ENCODE measurements at places on chromosomes 5 and 9.
A peak's percentile ranks its signal among the peaks of the same experiment; 100 is the strongest.

DNA sequence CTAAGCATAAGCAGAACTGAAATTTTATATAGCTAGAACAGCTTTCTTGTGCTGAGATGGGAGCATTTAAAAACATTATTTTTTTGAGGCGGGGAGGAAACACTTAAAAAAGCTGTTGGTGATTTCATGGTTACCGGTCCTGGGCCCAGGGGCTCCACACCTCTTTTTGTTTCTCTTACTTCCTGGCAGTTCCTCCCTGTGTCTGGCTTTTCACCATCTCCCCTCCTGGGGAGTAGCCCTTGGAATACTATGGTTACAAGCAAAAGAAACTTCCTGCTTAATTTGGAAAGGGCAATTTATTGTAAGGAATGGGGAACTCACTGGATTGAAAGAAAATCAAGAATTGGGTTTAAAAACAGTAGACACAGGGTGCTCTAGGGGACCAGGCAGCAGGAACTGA is 105.1 kb downstream of the SLC24A2 start:
- DNase-seq = no peak

GRCh38 chr5:45335978-45336377 is 360.2 kb downstream of the HCN1 start:
- no peak for DNase-seq

DNA sequence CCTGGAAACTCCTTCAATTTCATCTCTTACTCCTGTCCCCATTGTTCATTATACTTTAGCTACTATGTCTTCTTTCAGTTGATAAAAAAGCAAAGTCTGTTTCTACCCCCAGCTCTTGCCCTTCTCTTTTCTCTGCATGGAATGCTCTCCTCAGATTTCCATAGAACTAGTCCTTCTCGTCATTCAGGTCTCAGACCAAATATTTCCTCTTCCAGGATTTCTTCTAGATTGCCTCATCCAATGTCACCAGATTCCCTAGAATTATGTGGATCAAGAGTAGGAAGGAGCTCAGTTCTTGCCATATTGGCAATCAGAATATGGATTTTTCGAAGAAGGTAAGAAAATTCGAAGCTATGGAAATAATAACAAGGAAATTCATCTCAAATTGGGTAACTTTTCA is 176.1 kb downstream of the GABRG2 start:
- DNase-seq = no peak

- no peak for DNase-seq
Measured at GRCh38 chr9:36603006-36603405, 30.3 kb downstream of the MELK start.

DNA sequence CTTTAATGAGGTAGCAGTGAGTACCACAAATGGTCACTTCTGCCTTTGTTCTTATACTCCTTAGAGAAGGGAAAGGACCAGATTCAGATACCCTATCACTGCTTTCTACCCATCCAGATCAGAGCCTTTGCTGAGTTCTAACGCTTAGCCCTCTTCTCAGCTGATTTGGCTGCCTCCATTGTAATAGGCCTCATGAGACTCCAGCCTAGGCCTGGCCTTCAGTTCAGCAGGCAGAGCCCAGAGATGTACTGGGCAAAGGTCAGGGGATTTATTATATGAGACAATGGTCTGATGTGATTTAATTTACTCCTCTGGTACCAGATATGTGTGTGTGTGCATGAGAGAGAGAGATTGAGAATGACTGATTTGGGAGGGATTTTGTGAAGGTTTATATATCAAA is 124.7 kb downstream of the GHR start:
- DNase-seq = no peak

- DNase-seq = no peak
Measured at GRCh38 chr5:133260715-133261114, 208.9 kb downstream of the HSPA4 start.

- no peak for DNase-seq
Measured at GRCh38 chr5:137146402-137146890, 352.7 kb downstream of the SPOCK1 start.

- DNase-seq = no peak
Measured at GRCh38 chr5:135373736-135374515, 25.1 kb downstream of the MACROH2A1 start.

DNA sequence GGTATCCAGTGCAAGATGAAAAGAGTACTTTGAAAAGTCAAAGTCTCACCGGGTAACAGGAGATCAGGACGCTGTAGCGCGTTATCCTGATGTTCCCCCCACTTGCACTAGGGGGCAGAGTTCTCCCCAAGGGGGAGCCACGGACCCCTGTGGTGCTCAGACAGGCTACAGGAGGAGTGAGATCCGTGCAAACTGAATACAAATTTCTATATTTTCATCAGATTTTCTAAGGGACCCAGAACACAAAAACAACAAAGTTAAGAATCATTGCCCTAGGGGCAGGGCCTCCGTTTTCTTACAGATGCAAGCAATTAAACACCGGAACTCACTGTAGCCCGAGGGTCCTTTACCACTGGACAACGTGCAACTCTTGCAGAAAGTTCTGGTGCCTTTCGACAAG is 2.0 kb downstream of the MYO10 start:
- DNase-seq = peak; percentile 75

DNA sequence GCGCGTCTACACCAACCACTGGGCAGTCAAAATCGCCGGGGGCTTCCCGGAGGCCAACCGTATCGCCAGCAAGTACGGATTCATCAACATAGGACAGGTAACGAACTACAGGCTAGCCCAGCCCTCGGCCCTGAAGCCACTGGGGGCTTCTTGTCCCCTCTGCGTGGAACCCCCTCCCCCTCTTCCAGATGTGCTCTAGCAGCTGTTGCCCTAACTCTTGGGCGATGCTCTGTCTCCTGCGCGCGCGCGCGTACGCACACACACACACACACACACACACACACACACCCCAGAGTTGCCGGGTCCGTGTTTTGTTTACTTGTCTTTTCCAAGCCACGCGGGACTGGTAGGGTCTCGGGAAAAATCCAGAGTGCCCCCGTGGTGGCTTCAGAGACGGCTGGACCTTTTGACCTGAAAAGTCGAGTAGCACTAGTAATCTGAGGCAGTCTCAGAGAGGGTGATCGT is 836 bp downstream of the PCSK5 start:
- DNase-seq = peak; percentile 70

DNA sequence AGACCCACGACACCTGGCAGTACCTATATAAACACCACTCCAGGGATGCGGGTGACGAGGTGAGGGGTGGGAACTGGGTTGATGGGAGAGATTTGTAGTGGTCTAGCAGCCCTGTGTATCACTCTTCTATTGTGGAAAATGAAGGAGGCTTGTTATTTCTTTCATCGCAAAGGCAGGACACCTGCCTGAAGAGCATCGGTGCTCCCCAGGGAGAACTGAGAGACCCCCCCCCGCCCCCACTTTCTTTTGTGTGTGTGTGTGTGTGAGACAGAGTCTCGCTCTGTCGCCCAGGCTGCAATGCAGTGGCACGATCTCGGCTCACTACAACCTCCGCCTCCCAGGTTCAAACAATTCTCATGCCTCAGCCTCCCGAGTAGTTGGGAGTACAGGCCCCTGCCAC is 8.3 kb upstream of the WDR5 start:
- no peak for DNase-seq

DNA sequence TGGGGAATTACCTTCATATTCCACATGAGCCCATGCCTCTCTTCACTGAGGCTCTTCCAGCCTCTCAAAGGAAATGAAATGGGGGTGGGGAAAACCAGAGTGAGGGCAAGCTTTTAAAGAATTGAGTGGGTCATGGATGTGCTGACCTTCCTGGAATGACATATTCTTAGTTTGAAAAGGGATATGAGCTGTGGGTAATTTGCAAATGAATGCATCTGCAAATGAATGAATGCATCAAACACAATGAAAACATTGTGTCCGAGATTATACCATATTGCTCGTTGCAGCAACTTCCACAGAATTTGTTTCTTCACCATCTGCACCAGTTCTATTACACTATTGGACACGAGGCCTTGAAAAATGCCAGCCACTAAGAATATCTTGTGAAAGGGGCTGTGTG is 198.6 kb upstream of the CDH6 start:
- DNase-seq = no peak

DNA sequence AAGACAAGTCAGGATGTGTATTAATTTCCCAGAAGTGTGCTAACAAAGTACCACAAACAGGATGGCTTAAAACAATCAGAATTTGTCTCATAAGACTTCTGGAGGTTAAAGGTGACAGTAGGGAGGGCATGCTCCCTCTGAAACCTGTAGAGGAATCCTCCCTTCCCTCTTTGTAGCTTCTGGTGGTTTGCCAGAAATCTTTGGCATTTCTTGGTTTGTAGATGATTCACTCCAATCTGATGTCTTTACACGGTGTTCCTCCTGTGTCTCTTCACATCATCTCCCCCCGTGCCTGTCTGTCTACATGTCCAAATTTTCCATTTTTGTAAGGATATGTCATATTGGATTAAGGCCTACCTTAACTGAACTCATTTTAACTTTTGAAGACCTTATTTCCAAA is 471.5 kb downstream of the ZNF608 start:
- DNase-seq = no peak

GRCh38 chr5:123142957-123143356 is 53.9 kb downstream of the PRDM6 start:
- no peak for DNase-seq

DNA sequence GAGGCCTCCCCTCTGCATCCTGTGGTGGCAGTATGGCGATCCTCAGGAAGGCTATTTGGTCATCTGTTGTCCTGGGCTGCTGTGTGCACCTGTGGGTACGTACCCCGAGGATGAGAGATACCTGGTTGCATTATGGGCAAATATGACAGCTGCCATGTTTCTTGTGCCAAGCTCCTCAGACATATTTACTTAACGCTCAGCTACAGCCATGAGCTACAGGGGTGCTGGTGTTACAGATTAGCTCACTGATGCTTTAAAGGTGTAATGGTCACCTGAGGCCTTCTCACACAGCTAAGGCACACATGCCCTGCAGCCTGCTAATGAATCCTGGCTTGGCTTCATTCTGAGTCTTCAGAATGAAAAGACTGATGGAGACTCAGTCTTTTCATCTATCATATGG is 12.0 kb downstream of the NDST1 start:
- DNase-seq = no peak

DNA sequence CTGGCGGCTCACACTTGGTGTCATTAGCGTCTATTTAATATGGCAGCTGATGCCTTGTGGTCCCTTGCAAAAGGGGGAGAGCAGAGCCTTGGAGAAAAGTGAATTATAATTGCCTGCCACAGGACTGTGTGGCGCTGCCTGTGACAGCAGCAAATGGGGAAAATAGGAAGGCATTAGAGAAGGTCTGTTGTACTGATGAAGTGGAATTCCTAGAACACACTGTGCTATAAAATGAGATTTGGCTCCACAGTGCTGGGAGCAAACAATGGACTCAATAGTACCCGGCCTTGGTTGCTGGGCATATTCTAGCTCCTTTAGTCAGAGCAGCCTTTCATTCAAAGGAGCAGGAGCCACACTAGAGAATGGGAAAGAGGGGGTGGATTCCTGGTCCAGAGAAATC is 21.3 kb downstream of the SEMA6A start:
- DNase-seq = no peak

- DNase-seq = no peak
Measured at GRCh38 chr5:143537056-143537455, 133.6 kb upstream of the NR3C1 start.

- no peak for DNase-seq
Measured at GRCh38 chr5:142827934-142828576, 57.9 kb downstream of the ARHGAP26 start.

- no peak for DNase-seq
Measured at GRCh38 chr5:79924936-79925893, 65.8 kb downstream of the MTX3 start.

DNA sequence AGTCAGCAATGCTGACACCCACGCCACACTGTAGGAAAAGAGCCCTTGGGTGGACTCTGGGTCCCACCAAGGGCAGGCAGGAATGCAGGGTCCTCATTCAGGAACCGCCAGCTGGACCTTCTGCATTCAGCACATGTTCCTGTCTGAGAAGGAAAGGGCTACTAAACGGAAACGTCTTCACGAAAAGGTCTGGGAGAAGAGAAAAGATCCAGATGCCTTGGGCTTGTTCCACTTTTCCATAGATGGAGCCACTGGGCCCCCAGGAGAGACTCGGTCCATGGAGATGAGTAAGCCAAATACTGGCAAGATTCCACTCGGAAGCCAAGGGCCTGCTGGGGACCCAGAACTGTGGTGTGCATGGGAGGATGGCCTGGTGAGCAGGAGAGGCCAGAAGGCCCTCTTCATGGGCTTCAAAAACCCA is 38.4 kb downstream of the LHFPL2 start:
- DNase-seq = no peak

DNA sequence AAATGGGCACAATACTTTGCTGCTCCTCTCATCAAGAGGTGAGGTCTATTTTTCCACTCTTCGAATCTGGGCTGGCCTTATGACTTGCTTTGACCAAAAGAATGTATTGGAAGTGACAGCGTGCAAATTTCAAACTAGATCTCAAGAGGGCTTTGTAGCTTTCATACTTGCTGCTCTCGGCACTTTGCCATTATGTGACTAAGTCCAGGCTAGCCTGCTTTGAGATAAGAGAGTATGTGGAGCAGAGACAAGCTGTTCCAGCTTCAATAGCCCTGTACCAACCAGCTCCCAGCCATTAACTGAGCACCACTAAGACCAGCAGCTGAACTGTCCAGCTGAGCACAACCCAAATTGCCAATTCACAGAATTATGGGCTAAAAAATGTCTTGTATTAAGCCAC is 124.6 kb downstream of the ACER2 start:
- no peak for DNase-seq

GRCh38 chr9:8877753-8878494 is 1078.3 kb upstream of the DMAC1 start:
- no peak for DNase-seq

DNA sequence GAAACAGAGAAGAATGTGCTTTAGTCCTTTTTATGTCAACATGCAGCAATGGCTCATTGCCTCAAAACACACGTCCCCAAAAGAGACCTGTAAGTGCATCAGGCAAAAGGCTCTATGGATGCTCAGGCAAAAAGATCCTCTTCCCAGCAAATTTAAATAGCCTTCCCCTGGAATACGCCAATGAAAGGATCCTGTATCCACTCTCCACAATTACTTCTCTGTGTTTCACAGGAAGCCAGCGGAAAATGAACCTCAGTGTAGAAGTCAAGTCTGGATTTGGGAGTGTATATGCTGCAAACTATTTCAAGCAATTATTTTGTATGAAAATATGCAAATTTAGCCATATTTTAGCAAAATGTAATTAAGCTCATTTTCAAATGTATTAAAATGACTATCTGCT is 217.9 kb downstream of the EPB41L4A start:
- no peak for DNase-seq

GRCh38 chr5:133612249-133612860 is at the start of gene FSTL4:
FSTL4 (minus strand) TSS chr5:133612541.
- peak; percentile 57 for DNase-seq

DNA sequence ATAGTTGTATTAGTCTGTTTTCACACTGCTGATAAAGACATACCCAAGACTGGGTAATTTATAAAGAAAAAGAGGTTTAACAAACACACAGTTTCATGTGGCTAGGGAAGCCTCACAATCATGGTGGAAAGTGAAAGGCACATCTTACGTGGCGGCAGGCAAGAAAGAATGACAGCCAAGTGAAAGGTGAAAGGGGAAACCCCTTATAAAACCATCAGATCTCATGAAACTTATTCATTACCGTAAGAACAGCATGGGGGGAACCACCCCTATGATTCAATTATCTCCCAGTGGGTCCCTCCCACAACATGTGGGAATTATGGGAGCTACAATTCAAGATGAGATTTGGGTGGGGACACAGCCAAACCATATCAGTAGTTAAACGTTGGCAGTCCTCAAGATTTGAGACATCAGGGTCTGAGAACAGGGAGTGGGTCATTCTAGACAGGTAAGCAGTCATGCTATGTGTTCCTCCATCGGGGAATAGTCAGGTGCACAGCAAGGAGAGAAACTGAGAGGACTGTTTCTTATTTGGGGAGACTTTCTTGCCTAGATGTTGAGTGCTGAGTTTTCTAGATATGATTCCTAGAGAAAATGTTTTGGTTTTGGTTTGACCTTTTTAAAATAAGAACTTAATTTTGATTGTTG is 45.8 kb upstream of the ENTREP1 start:
- DNase-seq = no peak

All from activated CD8-positive, alpha-beta memory T cell treated with anti-CD3 and anti-CD28 coated beads, Interleukin-2, amount 50 U/mL, for 48 hours (primary cell).